Left renal pelvis (tissue), 4 donors: ENCODE measurements at places on chromosomes 6 and 20. TPM values are rescaled to one million over a fixed set of nuclear protein-coding genes. Genes with fewer than 3 reads are reported as not detected.

DNA sequence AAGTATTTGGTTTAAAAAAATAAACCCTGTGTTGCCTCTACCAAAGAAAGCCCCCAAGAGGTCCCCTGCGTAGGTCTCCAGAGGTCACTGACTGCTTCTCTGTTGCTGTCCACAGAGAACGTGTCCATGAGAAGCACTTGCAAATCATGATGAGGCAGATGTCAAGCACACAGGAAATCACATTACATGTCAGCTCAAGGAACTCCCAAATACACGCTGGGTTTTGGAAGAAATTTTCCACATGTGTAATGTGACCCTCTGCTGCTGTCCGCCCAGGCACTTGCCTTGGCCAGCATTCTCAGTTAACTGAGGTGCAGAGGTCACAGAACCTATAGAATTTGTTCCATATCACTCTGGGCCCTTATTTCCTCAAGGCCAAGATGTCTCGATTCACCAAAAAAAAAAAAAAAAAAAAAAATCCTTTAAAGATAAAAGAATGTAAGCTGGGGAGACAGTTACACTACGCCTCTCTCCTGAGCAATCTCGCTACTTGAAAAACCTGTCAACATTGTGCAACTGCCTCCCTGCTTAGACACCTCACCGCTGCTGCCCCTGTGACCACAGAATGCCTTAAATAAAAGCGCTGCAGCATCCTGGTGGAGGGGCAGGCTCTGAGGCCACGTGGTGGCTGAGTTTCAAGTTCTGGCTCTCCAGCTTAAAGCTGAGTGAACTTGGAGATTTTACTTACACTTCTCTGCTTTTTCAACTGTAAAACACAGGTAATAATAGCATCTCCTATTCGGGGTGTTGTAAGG, 42.3 kb downstream of the SLC22A23 start:
- no peak for DNase-seq

DNA sequence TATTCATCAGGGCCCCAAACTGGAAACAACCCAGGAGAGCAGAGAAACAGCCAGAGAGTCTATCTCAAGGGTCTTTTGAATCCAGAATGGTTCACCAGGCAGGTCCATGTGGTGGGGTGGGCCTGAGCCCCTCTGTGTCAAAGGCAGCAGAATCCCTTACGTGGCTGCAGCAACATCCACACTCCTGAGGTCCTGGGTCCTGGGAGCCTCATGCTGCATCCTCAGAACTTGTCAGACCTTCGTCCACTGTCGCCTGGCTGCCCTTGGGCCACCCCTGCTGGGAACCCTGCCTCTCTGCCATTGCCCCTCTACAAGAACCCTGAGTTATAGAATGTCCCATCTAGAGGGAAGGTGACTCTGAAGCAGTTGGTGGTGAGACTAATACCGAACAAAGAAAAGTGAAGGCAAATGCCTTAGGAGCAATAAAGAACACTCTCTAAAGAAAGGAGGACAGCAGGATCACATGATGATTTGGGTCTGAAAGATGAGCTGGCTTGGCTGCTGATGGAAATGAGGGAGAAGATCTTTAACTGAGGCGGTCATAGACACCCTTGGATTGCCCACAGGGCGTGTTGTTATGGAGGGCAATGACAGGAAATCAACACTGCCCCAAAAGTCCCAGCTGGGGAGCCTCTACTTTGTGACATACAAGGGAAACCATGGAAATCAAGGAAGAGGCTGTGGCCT, 161.2 kb downstream of the SYNDIG1 start:
- DNase-seq, result no peak

DNA sequence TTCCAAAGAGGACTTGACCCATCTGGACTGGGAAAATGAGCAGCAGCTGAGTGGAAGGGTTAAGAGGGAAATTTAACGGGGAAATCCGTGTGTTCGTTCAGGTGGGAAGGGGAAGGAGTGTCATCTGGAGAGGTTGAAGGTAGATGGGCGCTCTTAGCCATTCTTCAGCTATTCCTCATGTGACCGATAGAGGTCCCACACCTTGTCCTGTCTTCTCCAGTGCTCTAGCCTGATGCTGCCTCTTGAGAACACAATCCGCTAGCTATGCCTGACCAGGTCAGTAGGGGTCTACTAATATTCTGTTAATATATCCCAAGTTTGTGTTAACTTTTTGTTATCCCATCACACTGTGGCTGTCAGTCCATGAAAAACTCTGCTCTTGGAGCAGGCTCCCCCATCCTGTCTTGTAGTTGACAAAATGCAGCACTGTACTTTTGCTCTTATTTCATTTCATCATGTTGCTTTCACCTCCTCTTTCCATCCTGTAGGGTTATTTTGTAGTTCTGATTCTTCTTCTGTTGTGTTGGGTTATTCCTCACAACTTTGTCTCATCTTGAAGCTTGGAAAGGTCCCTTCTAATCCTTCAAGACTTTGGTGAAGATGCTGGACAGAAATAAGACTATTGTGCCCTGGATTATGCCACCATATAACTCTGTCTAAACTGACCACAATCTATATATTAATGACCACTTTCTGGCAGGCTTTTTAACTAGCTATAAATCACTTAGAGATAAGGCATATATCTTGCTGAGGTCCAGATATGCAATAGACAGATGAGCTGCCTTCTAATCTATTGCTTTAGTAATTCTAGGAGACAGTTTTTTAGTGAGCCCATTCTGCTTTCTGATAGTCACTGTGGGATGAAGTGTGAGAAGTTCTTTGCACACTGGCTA, 123.4 kb upstream of the SUPT3H start:
- DNase-seq, result no peak

The MOCS1 gene
- 13.7 TPM for polyA plus RNA-seq

DNA sequence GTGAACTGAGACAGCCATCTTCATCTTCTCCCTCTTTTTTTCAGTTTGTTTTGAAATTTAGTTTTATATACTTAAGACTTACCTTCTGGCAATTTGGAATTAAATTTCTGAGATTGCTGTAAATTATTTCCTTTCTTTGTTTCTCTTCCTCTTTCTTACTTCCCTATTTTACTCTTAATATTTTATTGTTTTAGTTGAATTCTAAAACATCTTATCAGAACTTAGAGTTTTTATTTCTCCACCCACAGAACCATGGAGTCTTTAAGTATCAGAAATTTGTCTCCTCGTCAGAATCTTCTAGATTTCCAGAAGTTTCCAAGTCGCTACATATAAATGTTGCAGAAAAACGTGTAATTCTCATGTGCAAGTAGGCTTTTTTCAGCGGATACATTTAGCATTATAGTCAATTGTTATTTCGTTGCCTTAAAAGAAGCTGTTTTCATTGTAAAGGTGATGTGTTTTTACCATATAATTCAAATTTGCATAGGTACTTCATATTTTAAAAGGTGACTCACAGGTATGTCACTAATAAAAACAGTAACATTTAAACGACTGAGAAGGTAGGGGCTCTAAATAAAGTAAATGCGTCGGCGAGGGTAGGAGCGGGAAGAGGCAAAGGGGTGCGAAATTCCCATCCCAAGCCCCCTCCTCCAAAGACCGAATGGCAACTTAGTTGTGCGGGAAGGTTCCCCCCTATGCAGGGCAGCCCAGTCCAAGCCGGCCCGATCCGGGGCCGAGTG, 866 bp upstream of the MYO6 start:
- no peak for DNase-seq

- DNase-seq, result no peak
Measured at GRCh38 chr6:155980768-155981079, 525.1 kb upstream of the NOX3 start.

The NKX2-2 gene
- polyA plus RNA-seq, result not detected

DNA sequence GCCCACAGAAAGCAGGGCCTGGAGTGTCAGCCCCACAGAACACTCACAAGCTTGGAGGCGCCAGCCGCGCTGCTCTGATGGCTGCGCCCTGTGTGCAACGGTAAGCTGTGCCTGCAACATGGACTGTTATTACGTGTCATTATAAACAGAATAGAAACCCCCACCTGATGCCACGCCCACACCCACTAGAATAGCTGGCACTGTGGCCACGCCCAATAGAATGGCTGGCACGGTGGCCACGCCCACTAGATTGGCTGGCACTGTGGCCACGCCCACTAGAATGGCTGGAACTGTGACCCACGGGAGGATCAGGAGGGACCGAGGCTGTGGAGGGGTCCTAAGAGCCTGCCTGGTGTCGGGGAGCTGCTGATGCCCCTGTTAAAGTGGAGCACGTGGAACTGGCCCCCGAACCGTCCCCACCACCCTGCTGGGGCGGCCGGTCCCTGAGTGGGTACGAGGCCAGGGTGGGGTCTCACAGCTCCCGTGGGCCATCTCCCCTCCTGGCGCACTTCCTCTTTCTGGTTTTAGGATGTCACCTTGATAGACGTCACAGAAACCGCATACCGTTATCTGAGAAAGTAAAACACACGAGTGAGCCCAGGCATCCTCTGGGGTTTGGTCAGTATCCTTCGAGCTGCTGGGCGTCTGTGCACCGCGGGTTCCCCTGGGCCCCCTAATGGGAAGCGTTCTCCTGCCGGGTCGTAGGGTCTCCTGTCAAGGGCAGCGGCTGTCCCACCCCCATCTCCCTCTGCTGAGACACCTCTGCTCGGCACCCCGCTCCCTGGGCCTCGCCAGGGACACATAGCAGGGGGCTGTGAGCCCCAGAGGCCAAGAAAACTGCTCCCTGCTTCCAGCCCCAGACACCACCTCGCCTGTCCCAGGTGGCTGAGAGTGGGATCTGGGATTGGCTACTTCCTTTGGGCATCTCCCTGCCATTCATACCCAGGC, 25.4 kb downstream of the SLC17A9 start:
- DNase-seq, result no peak
